ENCODE measurements at places on chromosomes 6 and 20.
A peak's percentile ranks its signal among the peaks of the same experiment; 100 is the strongest.

DNA sequence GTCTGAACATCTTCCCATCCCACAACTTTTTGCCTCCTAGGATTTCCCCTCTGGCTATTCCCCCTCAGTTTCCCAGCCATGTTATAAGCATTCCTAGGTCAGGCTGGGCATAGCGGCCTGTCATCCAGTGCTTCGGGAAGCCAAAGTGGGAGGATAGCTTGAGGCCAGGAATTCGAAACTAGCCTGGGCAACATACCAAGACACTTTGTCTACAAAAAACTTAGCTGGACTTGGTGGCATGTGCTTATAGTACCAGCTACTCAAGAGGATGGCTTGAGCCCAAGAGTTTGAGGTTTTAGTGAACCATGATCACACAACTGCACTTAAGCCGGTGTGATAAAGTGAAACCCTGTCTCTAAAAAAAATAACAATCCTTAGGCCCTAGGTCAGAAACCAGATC, 447.4 kb downstream of the KIF16B start:
- DNase-seq, result no peak

GRCh38 chr6:134920422-134920821, 29.5 kb downstream of the ALDH8A1 start:
- no peak for DNase-seq

DNA sequence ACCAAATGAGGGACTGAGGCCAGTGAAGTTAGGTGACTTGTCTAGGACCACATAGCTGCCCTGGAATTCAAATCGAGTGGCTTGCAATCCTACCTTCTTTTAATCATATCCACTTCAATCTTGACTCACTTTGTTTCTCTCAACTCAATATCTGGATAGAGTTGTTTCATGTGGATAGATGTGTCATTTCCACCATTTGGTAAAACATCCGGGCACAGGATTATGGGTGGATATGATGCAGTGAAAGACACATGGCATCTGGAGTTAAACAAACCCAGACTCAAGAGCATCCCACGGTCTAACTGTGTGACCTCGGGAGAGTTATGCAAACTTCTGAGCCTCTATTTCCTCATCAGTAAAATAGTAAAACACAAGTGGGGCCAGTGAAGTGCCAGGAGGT, 103.6 kb upstream of the CNKSR3 start:
- no peak for DNase-seq

- DNase-seq, result no peak
These were observed 225.9 kb downstream of the MAFB start for GRCh38 chr20:40463171-40463570.

GRCh38 chr6:72740135-72740534, 118.3 kb downstream of the KCNQ5 start:
- DNase-seq, result no peak

GRCh38 chr20:34364223-34364506, 1.1 kb downstream of the ITCH start:
- no peak for DNase-seq

DNA sequence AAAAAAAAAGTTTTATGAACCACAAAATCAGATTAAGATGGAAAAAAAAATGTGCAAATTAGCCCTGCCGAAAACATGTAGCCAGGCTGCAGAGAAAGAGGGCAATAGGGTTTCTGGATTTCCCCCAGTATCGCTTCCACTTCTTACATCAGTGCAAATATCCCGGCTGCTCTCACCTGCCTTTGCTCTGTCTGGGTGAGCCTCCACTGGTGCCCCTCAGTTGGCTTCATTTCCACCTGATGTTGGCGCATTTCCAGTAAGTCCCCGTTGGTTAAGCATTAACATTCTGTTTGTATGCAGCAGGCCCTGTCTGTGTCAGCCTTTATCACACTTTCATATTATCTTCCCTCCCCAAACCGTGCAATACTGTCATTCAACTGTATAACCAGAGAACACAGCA, 215.1 kb downstream of the CBLN4 start:
- DNase-seq, result no peak

DNA sequence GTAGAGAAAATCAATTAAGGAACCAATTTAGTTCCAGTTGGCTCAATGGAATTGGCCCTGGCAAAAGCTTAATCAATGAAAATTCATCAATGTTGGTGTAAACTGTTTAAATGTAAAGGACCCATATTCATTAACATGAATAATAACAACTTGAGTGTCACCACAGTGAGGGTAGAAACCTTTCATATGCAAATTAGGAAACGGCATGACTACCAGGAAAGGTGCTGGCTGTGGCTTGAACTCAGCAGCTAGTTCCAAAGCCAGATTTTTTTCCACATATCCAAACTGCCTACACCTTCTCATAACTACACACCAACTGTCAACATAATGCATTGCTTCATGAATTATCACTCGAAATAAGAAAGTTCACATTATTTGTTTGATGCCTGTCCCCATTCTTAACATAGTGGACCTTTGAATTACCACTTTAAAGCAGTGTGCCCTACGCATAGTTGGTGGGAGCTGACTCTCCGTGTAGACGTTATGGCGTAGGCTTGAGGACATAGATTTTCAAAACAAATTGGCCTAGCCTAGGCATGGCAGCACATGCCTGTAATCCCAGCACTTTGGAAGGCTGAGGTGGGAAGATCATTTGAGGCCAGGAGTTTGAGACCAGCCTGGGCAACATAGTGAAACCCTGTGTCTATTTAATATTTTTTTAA, 19.7 kb downstream of the PBOV1 start:
- no peak for DNase-seq

DNA sequence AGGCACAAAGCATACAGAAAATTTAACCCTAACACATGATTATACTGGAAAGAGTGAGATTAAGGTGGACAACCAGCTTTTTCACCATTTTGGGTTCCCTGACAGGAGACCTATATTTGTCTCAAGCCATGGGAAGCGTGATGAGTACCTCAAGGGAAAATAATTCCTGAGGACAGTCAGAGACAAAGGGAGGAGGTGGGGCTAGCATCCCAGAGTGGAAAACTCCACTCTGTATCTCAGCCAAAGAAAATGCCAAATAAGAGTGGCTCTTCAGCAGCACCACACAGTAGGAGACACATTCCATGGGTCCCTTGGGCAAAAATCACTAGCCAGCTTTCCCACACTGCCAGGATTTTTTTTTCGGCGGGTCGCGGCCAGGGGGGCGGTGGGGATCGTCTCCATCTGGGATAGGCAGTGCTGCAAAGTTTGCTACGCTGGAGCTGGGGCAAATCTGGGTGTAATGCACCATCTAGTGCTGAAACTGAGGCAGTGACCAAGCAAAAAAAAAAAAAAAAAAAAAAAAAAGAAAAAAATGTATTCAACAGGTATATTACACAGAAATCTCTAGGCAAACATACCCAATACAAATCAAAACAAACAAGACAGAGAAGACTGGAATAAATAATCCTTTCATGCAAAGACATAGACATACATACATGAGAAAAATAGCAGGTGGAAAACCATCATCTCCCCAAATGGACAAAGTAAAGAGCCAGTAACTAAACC, 77.3 kb upstream of the SLC35F1 start:
- no peak for DNase-seq

- DNase-seq, result no peak
These were observed 951.6 kb downstream of the TFAP2A start for GRCh38 chr6:9463311-9463710.

DNA sequence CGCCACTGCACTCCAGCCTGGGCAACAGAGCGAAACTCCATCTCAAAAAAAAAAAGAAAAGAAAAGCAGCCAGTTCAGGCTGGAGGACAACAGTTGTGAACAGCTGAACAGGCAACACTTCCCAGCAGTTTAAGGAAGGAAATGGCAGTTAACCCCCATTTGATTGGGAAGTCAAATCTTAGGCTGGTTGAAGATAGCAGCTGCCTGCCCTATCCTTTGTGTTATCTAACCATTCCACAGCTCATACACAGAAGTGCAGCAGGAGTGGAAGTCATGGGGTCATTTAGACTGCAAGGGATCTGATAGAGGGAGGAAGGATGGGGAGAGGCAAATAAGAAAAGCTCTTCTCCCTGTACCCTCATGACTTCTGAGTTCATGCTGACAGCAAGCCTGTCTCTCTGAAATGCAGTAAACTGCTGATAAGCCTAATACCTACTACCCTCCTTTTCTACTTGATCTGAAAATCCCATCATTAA, 35.3 kb downstream of the KCTD20 start:
- no peak for DNase-seq

- no peak for DNase-seq
These were observed 831.2 kb downstream of the MAFB start for GRCh38 chr20:39857835-39858234.

GRCh38 chr20:33578510-33578909, 83.6 kb upstream of the C20orf144 start:
- DNase-seq, result peak; percentile 41

DNA sequence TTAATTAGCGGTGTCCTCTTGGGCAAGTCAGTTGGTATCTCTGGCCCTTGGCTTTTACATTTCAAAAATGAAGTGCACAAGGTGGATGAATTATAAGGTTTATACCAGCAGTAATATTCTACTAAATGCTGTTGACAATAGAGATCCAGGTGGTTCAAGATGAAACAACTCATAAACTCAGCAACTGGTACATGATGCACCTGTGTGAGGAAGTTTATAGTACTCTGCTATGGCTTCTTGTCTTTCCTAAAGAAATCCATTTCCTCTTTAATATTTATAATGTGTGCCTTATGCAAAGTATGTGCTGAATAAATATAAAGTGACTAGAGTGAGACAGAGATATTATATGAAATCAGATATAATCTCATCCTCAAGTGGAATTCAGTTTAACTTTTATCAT, 48.5 kb downstream of the ADGRG6 start:
- DNase-seq, result no peak

DNA sequence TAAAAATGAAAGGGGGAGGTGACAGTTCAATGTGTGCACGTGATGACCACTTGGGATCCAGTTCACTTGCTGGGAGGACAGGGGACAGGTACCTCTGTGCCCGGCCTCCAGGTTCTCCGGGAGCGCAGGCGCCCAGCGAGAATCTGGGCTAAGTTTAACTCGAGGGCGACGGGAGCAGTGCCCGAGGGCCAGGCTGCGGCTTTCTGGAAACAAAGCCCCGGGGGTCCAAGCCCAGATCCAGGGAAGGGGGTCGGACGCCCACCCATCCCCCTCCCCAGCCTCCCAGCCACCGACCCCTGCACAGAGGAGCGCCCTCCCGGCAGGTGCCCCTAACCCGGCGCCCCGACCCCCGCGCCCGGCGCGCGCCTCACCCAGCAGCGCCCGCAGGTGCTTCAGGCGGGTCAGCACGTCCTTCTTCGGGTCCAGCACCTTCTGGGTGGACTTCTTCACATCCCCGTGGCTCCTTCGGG, 405 bp downstream of the RALGAPA2 start:
- no peak for DNase-seq

GRCh38 chr6:10610289-10610688, 84.1 kb downstream of the C6orf52 start:
- DNase-seq, result peak; percentile 65

GRCh38 chr6:42507901-42508300, 55.9 kb upstream of the UBR2 start:
- no peak for DNase-seq

DNA sequence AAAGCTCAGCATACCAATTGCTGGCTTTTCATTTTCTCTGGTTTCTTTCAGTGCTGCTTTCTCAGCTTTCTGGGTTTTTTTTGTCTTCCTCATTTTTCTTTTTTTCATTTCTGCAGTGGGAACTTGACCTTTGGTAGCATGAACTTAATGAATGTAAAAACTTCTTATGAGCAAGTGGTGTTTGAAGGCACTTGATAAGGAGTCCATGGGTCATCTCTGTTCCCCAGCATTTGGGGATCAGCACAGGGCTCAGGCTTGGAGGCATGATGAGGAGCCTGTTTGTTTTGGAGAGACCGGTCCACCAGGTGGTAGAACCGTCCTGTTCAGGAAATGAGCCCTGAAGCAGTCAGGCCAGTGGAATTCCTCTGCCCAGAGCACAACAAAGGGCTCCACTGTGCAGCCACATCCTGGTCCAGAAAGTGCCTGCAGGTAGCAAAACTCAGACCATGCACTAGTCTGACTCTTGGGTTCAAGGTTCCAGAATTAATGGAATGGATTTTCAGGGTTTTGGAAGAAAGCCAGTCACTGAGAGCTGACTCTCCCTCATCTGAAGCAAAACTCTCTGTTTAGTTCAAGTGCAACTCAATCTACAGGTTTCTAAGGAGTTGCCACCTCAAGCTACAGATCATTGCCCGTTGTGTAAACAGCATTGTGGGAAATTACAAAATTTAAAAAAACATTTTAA, 52.3 kb upstream of the ADGRF1 start:
- no peak for DNase-seq

DNA sequence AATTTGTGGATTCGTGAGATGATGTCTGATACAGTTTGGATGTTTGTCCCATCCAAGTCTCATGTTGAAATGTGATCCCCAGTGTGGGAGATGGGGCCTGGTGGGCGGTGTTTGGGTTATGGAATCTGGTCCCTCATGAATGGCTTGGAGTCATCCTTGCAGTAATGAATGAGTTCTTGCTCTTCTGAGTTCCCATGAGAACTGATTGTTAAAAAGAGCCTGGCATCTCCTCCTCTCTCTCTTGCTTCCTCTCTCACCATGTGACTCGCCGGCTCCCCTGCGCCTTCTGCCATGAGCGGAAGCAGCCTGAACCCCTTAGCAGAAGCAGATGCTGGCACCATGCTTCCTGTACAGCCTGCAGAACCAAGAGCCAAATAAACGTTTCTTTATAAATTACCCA, 30.5 kb upstream of the RPP40 start:
- no peak for DNase-seq
